ENCODE measurements at places on chromosomes 4 and X. TPM values are rescaled to one million over a fixed set of nuclear protein-coding genes. Genes with fewer than 3 reads are reported as not detected.

The GRIA2 gene
- total RNA-seq, result not detected

The IL13RA2 gene
- 1.3 TPM for total RNA-seq

The MTNR1A gene
- total RNA-seq, result 0.48 TPM

The GAGE12F gene
- not detected for total RNA-seq

All from epithelial cell of alveolus of lung (primary cell).